ENCODE measurements at places on chromosomes 6 and 20.

GRCh38 chr6:90062667-90063066, 168.4 kb downstream of the GJA10 start:
- DNase-seq = no peak

DNA sequence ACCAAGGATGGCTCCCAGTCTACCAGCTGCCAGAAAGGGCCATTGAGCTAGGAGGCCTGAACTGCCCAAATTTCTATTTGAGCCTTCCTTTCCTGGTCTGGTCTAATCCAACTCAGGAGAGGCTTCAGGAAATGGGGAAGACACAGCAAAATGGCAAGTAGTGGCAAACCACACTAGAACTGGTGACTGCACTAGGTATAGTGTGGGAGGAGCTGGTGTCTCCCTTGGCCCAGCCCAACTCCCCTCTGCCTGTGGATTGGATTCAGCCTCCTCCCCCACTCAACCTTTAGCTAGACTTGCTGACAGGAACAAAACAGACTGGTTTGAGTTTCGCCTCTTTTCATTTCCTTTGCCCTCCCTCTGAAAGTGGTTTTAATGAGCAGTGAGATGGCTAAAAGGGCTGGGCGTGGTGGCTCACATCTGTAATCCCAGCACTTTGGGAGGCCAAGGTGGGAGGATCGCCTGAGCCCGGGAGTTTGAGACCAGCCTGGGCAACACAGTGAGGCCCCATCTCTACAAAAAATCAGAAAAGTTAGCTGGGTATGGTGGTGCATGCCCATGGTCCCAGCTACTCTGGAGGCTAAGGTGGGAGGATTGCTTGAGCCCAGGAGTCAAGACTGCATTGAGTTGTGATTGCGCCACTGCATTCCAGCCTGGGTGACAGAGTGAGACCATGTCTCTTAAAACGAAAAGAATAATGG, 17.5 kb downstream of the MRPS18A start:
- no peak for DNase-seq

- no peak for DNase-seq
These were observed 356.8 kb downstream of the HDGFL1 start for GRCh38 chr6:22925920-22926789.

DNA sequence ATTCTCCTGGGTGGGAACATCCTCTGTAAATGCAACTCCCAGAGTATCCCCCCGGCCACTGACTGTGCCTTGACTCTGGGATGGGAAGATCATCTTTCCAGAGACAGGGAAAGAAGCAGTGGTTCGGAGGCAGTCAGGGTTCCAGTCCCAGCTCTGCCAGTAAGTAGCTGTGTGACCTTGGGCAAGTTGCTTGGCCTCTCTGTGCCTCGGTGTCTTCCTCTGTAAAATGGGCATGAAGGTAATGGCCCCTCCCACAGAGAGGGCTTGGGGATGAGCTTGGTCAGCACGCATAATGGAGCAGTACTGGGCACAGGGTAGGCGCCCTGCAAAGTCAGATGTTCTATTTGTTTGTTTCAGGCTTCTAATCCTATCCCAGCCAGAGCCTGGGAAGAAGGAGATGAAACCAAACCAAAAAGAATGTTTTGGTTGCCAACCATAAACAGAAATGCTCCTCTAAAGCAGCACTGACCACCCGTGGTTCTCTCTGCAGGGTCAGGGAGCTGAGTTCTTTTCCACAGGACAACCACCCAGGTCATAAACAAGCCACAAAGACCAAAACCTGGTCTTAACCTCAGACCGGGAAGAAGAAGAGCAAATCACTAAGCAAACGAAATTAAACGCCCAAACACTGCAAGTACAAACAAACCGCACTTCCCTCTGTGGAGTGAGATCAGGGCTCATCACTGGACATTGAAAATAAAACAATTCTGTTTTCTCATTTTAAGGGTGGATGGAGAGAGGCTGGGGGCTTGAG, 381.0 kb upstream of the SULF2 start:
- no peak for DNase-seq

GRCh38 chr6:170128811-170129681, 161.8 kb downstream of the DLL1 start:
- no peak for DNase-seq

- DNase-seq = no peak
These were observed 26.2 kb downstream of the PHF3 start for GRCh38 chr6:63661769-63662168.

- DNase-seq = no peak
These were observed 271.0 kb upstream of the HSF2 start for GRCh38 chr6:122128445-122128844.

DNA sequence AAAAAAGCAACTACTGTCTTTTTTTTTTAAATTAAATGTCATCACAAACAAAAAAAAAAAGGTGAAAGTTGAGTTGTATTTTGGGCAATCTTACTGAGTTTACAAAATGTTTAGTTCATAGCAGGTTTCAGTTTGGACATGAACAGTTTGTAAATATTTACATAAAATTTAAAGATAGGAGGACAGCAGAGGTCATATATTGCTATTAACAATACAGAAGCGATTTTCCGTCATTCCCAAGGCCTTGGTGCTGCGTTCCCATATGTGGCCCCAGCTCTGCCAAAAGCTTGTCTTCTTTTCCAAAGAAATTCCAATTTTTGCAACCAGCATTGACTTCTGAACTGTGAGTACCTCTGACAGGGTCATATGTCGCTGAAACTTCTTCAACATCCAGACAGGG, 5.1 kb downstream of the BACH2 start:
- DNase-seq = no peak

DNA sequence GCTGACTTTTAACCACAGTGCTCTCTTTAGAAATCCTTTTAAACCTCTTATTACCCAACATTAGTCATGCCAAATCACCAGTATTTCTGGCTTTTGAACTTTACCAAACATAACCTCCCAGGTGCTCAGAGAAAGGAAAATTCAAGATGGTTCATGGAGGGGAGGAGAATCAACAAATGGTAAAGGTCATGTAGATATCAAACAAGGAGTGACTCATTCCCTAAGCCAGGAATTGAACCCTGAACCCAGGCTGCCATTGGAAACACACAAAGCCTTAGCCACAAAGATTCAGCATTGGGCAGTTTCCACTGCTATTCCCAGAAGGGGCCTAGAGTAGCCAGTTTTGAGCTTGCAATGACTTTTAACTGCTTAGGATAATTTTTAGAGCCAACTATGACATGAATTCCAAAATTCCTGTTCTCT, 21.6 kb upstream of the ENTPD6 start:
- DNase-seq = no peak

DNA sequence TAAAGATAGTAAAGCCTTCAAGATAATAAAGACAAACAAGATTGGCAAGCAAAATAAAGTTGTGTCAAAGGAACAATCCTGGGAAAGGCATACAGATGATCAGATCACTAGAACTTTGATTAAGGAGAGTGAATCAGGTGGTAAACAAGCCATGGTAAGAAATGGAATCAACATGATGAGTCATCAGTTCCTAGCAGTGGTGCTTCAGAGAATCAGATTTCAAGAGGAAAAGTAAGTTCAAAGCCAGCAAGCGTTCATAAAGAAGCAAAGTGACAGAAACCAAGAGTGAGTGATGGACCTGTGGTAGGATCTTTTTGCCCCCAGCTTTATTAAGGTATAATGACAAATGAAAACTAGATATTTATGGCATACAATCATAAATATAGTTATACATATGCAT, 340.4 kb downstream of the TPBG start:
- peak; percentile 3 for DNase-seq

DNA sequence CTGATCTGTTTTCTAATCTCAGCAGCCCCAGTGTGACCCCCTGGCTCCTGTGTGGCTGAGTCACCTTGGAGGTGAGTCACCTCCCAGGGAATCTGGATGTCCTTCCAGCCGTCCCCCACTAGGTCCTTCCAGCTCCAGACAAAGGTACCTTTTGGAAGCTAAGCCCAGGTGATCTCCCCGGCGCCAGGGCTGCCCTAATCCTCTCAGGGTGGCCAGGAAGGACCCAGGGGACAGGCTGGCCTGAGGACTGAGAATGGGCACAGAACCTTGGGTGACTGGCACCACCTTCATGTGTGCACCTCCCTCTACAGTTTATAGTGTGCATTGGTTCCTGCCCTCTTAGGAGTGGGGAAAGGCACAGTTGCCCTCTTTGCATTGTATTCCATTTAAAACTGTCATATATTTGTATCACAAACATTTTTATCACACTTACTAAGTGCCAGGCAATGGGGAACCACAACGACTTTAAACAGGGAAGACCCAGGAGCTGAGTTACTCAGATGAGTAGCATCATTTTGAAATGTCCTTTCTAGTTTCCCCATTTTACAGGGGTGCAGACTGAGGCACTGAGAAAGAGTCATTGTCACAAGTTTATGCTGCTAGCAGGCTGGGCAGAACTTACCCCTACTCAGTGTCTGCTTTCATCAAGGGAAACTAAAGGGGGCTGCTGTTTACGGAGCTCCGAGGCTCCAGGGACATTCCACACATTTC, 2.6 kb upstream of the BPIFB4 start:
- peak; percentile 78 for DNase-seq

- DNase-seq = no peak
These were observed 136.0 kb downstream of the OPN5 start for GRCh38 chr6:47917811-47918210.

GRCh38 chr20:23628402-23629016, 9.2 kb downstream of the CST3 start:
- no peak for DNase-seq
